ENCODE measurements at places on chromosomes 16 and 17.
A peak's percentile ranks its signal among the peaks of the same experiment; 100 is the strongest.

- DNase-seq = peak; percentile 94
Observed at GRCh38 chr16:4053301-4053845, 62.9 kb downstream of the ADCY9 start.

GRCh38 chr16:58109330-58109729, 19.9 kb downstream of the CFAP20 start:
- DNase-seq = no peak

- no peak for DNase-seq
Observed at GRCh38 chr16:85851034-85851785, 47.8 kb upstream of the IRF8 start.

DNA sequence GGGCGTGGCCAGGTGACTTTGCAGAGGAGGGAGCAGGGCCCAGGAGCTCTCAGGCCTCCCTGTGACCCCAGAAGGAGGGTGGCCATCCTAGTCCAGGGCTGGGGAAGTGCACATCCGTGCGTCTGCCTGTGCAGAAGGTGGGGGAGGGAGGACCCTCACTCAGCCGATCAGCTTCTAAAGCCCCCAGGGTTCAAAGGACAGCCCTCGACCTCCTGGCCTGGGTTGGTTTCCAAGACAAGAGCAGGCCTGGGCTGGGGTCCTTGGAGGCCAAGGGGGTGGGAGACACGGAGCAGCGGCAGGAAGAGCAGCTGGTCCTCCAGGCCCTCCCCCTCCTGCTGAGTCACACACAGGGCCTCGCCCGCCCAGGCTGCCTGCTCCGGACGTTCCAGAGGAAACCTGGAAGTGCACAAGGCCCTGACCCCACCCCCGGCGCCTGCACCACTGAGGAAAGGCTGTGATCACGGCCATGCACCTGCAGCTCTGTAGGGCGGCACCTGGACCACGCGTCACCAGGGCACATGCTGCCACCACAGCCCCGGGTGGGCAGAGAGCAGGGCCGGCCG, 67.1 kb upstream of the ZNF469 start:
- DNase-seq = no peak

- no peak for DNase-seq
Observed at GRCh38 chr16:81035975-81036750, 521 bp downstream of the ATMIN start.

- DNase-seq = no peak
Observed at GRCh38 chr16:73553941-73554660, 506.2 kb upstream of the ZFHX3 start.

DNA sequence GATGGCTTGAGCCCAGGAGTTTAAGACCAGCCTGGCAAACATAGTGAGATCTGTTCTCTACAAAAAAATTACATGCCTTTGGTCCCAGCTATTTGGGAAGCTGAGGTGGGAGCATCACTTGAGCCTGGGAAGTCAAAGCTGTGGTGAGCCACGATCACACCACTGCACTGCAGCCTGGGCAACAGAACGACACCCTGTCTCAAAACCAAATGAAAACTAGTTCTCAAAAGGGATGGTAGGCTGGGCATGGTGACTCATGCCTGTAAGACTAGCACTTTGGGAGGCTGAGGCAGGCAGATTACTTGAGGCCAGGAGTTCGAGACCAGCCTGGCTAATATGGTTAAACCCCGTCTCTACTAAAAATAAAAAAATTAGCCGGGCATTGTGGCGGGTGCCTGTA, 31.1 kb downstream of the PPM1D start:
- no peak for DNase-seq

- no peak for DNase-seq
Observed at GRCh38 chr17:66523378-66524200, 221.2 kb downstream of the PRKCA start.

- DNase-seq = peak; percentile 50
Observed at GRCh38 chr17:47276868-47277267, 23.2 kb downstream of the ITGB3 start.

DNA sequence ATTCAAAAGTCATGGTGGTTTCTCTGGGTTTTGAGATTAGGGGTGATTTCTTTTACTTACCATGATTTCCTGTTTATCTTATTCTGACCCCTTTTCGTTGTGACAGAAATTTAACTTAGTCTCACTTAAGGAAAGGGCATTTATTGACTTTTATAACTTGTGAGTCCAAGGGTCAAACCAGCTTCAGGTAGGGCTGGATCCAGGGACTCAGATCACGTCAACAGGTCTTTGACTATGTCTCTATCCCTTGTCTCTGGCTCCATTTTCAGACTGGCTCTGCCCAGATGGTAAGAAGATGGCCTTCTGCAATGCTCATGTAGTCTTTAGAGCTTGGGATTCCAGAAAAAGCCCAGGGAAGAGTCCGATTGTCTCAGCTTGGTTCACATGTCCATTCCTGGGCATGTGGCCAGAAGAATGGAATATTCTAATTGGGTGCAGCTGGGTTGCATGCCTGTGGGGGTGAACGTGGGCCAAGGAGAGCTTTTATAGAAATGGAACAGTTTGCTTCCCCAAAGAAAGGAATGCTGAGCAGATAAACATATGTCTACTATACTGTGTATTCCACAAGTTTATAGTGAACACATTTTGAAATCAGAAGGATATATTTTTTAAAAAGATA, 13.4 kb downstream of the USP43 start:
- DNase-seq = no peak

GRCh38 chr17:9232155-9232475, 210.8 kb downstream of the NTN1 start:
- no peak for DNase-seq

- no peak for DNase-seq
Observed at GRCh38 chr16:81376880-81377279, 62.1 kb downstream of the GAN start.

DNA sequence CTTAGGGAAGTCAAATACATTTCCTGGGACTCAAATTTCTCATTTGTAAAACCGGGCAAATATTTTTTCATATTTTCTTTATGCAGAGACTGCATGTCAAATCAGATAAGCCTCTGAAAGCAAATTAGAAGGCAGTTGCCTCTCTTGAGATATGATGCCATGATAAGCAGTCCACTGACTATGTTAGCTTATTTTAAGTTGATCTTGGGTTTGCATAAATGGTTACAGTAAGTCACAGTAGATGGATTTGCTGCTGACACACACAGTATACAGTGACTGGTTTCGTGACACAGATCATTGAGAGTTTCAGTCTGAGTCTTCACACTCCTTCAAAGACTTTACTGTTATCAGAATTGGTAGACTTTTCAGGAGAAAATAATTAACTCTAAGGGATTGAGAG, 927.6 kb upstream of the CDH8 start:
- DNase-seq = no peak

DNA sequence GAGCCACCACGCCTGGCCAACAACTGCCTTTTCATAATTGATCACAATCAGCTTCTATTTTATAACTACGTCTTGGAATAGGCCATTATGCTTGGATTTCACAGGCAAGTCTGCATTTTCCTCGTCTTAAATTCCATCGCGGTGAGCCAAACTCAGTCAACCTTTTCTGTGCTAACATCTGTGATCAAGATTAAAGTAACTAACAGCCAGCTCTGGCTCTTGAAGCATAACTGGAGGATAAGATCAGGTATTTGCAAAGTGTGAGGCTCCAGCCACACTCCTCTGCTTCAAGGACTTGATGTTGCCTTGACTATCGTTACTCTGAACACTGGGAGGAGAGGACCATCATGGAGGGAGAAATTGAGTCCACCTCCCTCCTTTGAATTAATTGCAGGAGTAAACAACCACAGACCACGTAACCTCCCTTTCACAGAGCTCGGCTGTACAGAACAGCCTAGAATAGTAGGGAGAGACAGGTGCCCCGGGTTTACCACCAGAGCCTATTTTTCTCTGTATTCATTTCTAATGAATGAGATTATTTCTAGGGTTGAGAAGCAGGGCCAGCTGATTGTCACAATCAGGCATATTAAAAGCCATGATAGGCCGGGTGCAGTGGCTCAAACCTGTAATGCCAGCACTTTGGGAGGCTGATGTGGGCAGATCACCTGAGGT, 143.0 kb downstream of the XYLT1 start:
- no peak for DNase-seq
